Stimulated activated CD4-positive, alpha-beta T cell treated with anti-CD3 and anti-CD28 coated beads, Interleukin-15, amount 100 ng/mL, for 24 hours (primary cell): ENCODE measurements at places on chromosomes 1 and 21.

DNA sequence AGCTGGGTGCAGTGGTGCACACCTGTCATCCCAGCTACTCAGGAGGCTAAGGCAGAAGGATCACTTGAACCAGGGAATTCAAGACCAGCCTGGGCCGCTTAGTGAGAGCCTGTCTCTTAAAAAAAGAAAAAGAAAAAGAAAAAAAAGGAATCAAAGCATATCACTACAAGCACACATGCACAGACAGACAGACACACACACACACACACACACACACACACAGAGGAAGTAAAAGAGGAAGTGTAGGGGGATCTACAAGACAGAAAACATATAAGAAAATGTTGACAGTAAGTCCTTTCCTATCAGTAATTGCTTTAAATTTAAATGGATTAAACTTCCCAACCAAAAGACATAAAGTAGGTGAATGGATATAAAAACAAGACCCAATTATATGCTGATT, 180.3 kb downstream of the FAF1 start:
- DNase-seq, result no peak

DNA sequence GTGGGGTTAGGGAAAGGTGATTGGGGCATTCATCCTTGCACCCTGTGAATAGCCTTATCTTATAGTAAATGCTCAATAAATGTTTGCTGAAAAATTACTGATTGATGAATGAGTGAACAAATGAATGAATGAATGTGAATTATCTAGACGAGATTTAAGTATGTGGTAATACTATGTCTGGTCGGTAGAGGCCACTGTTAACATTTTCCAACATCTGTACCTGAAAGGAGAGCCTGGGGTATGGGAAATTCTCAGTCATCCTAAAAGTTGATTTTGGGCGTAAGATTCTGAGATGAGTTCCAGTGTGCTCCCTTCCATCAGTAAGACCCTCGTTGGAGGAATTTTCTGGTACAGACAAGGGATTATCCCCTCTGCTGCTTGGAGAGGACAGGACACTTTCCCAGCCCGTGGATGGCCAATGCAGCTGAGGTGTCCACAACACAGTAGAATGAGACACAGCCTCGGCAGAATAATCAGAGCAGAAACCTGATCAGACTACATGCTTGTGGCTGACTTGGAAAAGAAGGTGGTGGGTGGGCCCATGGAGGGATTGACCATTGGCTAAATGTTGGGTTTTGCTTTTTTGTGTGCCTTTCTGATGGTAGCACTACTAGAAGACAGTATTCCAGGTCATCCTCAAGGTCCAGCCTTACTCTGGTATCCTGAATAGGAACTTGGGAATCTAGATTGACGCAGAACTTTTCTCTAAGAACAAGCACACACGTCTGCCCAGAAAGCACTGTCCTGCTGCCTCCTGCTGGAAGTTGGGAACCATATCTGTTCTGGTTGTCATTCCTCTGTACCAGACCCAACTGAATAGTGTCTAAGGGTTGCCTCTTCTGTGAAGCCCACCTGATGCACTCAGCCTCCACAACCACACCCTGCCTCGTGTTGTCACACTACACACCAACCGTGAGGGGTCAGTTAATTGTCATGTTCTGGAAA, 262.0 kb downstream of the TNR start:
- DNase-seq, result no peak

DNA sequence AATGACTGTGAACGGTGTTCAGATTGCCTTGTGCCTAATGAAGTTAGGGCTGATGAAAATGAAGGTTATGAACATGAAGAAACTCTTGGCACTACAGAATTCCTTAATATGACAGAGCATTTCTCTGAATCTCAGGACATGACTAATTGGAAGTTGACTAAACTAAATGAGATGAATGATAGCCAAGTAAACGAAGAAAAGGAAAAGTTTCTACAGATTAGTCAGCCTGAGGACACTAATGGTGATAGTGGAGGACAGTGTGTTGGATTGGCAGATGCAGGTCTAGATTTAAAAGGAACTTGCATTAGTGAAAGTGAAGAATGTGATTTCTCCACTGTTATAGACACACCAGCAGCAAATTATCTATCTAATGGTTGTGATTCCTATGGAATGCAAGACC, 96.6 kb downstream of the ZFYVE9 start:
- DNase-seq, result no peak

GRCh38 chr1:17745479-17745955, 9.6 kb upstream of the ACTL8 start:
- no peak for DNase-seq

DNA sequence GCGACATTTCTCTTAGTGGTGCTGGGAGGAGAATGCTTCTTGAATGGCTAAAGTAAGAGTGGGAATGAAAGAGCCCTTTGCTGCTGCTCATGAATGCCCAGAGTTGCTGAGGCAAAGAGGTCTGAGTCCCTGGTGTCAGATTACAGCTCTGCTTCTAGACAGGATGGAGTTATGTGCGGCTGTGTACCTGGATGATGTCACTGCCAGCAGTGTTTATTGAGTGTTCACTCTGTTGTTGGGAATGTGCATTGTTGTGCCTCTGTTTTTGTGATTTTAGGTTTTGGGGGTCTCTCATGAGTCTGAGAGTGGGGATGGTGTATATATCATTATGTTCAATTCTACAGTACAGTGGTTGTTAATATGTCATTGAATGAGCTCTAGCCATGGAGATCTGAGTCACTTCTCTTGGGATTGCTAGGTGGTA, 2.7 kb downstream of the CDC14A start:
- peak; percentile 27 for DNase-seq

DNA sequence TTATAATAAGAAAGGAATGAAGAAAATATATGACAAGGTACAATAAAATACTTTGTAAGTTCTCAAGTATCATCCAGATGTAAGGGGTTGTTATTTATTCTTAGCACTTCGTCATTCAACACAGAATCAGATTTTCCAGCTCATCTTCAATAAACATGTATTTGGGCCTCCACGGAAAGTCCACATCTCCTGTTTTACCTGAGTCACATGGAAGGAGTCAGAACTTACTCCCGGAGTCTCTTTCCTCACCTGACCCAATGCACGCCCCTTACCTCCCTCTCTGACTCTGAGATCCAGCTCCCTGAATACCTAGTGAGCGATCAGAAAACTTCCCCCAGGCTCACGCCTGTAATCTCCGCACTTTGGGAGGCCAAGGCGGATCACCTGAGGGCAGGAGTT, 1.5 kb upstream of the PMVK start:
- no peak for DNase-seq

- DNase-seq, result no peak
These were observed 2.5 kb upstream of the ID3 start for GRCh38 chr1:23561813-23562100.

DNA sequence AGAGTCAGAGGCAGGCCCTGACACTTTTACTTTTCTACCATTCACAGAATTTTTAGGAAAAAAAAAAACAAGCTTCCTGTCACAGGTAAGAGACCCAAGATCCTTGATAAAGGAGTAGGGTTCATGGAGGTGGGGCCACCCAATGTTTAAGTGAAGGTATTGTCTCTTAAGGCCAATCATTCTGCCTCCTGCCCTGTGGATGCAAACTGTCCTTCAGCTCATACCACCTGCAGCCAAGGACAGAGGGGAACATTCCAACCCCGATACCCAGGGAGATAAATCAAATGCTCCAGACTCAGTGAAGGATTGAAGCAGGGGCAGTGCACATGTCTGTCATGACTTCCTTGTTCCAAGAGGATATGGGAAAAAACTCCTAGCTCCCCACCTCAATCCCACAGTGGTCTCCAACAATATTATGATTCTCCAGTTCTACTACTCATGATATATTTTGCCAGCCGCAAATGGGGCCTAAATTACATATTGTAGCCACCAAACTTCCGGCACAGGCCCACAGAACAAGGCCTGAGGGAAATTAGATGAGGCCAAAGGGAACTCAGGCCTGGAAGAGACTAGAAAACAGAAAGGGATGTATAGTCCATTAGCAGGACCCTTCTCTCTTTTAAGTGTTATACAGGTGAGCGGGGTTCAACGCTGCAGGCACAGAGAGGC, 59.5 kb downstream of the TRABD2B start:
- no peak for DNase-seq

- DNase-seq, result no peak
These were observed 32.6 kb downstream of the ALPL start for GRCh38 chr1:21541835-21542234.

DNA sequence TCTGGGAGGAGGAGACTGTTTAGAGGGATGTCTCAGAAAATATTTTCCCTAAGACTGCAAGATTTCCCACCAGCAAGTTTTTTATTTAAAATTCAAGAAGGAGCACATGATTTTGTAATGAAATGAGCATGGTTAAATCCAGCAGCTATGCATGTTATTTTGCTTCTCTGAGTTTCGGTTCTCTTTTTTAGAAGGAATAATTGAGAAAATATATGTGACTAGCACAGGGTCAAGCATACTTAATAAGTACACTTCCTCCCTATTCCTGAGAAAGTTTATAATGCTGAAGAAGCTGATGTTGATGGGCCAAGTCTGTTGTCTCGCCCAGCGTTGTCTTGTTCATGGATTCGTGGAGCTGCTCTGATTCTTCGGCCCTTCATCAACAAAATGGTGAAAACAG, 51.2 kb downstream of the EXO1 start:
- no peak for DNase-seq

DNA sequence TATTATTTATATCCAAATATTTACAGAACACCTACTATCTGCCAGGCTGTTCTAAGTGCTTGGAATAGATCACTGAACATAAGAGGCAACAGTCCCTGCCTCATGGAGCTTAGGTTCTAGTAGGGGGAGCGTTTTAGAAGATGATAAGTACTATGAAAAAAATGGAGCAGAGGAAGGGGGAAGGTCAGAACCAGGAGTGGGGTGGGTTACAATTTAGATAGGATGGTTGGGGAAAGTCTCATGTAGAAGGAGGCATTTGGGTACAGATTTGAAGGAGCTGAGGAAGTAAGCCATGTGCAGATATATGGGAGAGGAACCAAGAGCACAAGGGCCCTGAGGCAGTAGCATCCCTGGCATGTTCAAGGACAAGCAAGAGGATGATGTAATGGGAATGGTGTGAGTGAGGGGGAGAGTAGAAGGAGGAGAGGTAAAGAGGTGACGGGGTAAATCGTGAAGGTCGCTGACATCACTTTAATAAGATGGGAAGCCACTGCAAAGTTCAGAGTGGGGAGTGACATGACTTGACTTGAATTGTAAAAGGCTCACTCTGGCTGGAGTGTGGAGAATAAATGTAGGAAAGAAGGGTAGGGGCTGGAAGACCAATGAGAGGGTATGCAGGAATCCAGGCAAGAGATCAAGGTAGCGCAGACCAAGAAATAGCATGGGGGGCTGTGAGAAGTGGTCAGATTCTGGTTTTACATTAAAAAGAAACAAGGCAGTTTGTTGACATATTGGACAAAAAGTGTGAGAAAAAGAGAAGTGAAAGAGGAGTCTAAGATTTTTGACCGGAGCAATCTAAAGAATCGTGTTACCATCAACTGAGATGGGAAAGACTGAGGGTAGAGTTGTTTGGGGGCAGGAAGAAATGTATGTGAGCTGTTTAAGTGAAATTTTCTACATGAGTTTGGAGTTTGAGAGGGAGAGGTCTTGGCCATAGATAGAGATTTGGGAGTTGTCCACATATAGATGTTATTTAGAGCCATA, 92.6 kb downstream of the LPAR3 start:
- no peak for DNase-seq

GRCh38 chr1:220521778-220522177, 6.2 kb upstream of the MARK1 start:
- DNase-seq, result no peak

- DNase-seq, result peak; percentile 54
These were observed 76.3 kb downstream of the MORN1 start for GRCh38 chr1:2314803-2315673.
